Activated T-cell treated with anti-CD3 and anti-CD28 coated beads, Interleukin-2, amount 50 U/mL, for 24 hours (primary cell): ENCODE measurements at places on chromosomes 3 and 15.

- no peak for DNase-seq
Observed at GRCh38 chr3:67006460-67006859, 8.4 kb downstream of the KBTBD8 start.

GRCh38 chr15:88714782-88715372 is 76.1 kb downstream of the ISG20 start:
- no peak for DNase-seq

- DNase-seq, result no peak
Observed at GRCh38 chr3:57066471-57066870, 6.0 kb downstream of the SPATA12 start.

GRCh38 chr15:63044645-63045464 is 2.3 kb downstream of the TPM1 start:
- DNase-seq, result no peak

GRCh38 chr3:143001034-143001368 is 369 bp upstream of the U2SURP start:
- DNase-seq, result no peak
